ENCODE measurements at places on chromosomes 3 and 15. TPM values are rescaled to one million over a fixed set of nuclear protein-coding genes. Genes with fewer than 3 reads are reported as not detected.

- no peak for DNase-seq
Measured at GRCh38 chr15:93500155-93500554, 411.1 kb upstream of the RGMA start.

Gene ADCY5
- total RNA-seq = 23.5 TPM

DNA sequence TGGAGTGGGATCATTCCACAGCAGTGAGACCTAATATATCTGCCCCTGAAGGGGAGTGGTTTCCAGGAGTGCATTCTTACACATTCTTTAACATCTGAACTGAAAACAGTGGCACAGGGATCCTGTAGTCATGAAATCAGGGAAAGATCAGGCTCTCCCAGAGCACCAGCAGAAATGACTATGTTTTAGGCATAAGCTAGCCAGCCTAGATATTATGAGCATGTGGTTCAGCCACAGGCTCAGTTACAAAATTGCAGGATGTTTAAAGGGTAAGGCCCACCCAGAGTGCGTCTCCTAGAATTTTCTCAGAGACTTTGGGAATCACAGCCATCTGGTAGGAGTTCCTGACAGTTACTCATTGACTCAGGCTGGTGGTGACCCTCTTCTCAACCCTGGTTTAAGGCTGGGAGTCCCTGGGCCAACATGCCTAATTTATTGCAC, 20.9 kb downstream of the FSTL1 start:
- no peak for DNase-seq

Gene ERICH6
- total RNA-seq = 0.27 TPM

Gene IQCF5
- total RNA-seq = not detected

- DNase-seq = peak; percentile 82
Measured at GRCh38 chr15:43440721-43441281, 52.2 kb downstream of the TP53BP1 start.
